A549 (cell line): ENCODE measurements at places on chromosomes 2 and 18.

DNA sequence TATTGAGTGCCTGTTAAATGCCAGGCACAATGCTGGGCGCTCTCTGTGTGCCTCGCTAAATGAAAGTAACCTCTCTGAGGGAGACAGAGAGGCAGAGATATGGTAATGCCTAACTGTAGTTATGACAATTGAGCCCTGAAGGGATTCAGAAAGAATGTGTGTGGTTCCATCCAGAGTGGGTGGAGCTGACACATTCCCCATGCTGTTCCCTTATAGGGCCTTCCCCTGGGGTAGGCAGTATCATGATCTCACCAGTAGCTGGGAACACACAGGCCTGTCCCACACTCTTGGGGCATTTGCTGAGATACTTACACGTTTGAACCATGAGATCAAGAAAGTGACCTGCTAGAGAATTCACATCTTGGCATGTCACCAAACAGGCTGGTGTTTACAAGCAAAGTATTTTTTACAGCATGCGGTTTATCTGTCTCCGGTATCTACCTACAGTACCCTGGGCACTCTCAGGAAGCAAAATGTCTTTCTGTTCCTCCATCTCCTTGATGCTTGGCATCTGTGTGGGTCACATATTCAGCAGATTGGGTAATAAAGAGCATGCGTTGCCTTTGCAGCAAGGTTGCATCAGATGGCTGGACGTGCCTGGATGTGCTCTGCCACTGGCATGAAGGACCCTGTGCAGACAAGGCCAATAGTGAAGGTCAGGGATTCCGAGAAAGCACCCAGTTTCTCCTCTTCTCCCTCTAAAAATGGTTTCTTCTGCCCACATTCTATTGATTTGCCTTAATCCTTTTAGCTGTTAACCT lies 9.4 kb downstream of the CTIF start:
- no peak for DNase-seq

- DNase-seq, result no peak
Measured at GRCh38 chr2:62136956-62137830, 58.7 kb upstream of the B3GNT2 start.

DNA sequence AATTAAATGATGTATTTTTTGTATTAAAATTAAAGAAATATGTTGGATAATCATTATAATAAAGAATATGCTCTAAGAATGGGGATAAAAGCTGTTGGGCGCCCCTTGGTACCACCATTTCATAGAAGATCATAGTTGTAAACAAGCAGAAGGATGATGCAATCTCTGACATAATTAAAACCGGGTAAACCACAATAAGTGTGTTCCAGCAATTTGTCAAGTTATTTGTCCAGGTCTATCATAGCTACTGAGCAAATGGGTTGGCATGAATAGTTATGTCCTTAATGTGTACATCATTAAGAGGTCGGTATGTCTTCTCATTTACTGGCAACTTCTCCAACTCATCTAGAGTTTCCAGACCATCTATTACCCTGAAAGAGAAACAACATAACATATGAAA lies 6.7 kb upstream of the CLK1 start:
- no peak for DNase-seq

- no peak for DNase-seq
Measured at GRCh38 chr2:224831530-224831929, 115.4 kb upstream of the CCDC195 start.

DNA sequence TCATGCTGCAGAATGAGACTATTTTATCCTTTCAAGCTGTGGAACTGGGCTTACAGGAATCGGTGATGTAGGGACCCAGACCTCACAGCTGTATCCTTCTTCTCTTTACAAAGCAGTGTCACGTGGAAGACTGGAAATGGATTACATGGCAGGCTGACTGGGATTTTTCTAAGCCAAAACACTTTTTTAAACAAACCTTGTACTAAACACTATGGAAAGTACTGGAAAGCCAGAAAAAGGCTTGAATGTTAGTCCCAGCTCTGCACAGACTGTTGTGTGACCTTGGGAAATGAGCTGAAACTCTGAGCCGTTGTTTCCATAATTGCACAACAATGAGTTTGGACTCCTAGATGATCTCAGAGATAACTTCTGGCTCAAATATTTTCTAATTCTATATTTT lies 7.6 kb upstream of the ADAM23 start:
- no peak for DNase-seq

GRCh38 chr18:949724-950631 lies 45.3 kb downstream of the ADCYAP1 start:
- DNase-seq, result no peak

GRCh38 chr2:184743096-184743495 lies 144.8 kb downstream of the ZNF804A start:
- no peak for DNase-seq

GRCh38 chr18:5771343-5771742 lies 124.0 kb downstream of the TMEM200C start:
- DNase-seq, result no peak

DNA sequence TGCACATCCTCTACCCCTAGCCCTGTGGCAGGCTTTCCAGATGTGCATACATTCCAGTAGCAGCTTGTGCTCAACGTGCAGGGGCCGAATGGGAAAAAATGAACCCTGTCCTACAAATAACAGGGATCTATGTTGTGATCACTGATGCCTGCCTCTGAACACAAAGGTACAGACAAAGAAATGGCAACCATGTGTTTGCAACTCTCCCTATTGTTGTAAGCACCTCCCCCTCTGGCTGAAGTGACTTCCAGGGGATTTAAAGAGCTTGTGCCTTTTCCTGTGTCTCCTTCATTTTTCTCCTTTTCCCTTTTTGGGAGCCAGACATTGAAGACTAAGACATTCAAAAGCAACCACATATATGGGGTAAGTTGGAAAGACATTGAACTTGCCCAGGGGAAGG lies 21.6 kb downstream of the ARHGAP25 start:
- no peak for DNase-seq

- DNase-seq, result no peak
Measured at GRCh38 chr2:214066862-214067261, 344.0 kb upstream of the VWC2L start.

- no peak for DNase-seq
Measured at GRCh38 chr2:105786231-105787230, 41.8 kb downstream of the NCK2 start.

- DNase-seq, result no peak
Measured at GRCh38 chr2:129730979-129731378, 248.5 kb upstream of the RAB6C start.

DNA sequence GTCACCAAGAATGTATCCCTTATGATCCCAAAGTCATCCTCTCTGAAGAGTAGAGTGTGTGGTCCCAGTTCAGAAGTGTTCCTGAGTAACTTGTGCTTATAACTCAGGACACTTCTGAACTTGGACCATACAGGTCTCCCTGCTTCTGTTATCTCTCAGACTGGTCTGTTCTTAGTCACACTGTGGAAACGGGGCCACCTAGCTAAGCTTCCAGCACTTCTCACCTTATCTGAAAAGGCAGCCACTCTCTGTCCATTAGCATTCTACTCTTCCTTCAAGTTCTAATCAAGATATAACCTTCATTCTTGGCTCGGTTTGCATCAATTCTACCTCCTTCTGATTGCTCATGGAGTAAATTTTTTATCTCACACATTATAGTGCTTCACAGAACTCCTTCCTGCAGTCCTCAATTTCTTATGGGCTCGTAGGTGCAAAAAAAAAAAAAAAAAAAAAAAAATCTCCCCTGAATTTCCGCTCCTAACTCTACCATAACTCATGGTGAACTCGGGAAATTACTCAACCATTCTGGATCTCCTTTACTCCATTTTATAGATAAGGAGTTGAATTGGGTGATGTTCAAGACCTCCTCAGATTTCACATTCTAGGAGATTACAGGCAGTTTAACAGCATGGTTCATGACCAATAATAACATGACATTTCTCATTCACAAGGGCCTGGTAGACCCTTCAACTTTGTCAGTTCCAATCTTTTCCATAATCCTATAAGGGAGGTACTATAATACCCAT lies 108.4 kb downstream of the TACR1 start:
- no peak for DNase-seq

DNA sequence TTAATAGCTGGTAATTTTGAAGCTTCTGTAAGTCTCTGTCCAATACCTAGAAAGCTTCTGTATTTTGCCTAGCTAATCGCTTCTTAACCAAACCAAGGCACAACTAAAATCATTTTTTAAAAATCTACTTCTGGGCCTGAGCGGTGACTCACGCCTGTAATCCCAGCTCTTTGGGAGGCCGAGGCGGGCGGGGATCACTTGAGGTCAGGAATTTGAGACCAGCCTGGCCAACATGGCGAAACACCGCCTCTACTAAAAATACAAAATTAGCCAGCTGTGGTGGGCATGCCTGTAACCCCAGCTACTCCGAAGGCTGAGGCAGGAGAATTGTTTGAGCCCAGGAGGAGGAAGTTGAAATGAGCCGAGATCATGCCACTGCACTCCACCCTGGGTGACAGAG lies 148.6 kb upstream of the FIGN start:
- no peak for DNase-seq

DNA sequence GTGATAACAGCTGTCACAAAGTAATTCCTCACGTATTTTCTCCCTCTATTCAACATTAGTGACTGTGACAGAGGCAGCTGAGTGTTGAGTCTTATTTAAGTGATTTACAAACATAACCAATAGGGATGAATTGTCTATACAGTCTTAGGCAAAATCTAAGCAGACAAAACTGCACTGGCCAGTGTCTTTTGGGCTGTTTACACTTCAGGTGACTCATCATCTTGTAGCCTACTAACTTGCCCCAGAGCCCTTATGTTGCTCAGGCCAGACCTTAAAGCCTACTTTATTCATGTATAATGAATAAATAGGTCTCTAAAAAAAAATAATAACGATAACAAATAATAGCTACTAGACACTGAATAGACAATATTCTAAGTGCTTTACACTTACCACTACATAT lies 17.2 kb downstream of the THOC1 start:
- no peak for DNase-seq

DNA sequence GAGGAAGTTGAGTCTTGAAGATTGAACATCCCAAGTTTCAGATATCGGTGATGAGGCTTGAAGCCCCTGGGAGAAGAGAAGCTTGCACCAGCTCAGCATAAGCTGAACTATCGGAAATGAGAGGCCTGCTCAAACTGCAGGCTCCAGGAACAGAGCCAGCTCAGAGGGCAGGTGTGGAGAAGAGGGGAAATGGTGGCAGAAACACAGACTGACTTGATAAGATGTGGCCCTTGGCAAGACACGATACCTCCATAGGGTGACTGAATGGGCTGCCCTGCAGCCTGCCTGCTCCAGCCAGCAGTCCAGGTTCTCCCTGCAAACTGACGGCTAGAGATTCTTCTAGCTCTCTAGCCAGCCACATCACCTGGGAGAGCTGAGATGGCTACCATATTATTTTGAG lies 86.6 kb downstream of the MYT1L start:
- DNase-seq, result no peak

DNA sequence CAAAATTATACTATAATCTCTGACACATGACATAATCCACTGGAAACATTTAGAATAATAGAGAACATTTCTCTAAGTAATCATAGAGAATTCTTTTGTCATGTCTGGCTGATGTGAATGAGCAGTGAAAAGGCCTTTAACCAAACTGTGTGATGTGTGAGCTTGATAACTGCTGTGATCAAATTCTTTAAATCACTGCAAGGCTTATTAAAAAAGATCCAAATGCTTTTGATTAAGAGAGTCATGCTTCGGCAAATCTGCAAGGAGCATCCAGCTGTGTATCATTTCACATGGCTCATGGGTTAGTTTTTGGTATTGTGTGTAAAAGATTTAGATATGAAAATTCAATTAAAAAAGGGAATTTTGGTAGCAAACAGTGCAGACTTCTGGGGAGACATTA lies 58.6 kb upstream of the TFPI start:
- DNase-seq, result no peak

- no peak for DNase-seq
Measured at GRCh38 chr2:167140767-167141166, 252.5 kb downstream of the XIRP2 start.

- no peak for DNase-seq
Measured at GRCh38 chr18:73352546-73352945, 484.8 kb upstream of the NETO1 start.

- DNase-seq, result no peak
Measured at GRCh38 chr2:47426786-47427185, 23.8 kb downstream of the MSH2 start.

GRCh38 chr18:76503649-76504386 lies 8.8 kb upstream of the ZNF516 start:
- no peak for DNase-seq

GRCh38 chr18:78740876-78741275 lies 238.7 kb upstream of the SALL3 start:
- no peak for DNase-seq

DNA sequence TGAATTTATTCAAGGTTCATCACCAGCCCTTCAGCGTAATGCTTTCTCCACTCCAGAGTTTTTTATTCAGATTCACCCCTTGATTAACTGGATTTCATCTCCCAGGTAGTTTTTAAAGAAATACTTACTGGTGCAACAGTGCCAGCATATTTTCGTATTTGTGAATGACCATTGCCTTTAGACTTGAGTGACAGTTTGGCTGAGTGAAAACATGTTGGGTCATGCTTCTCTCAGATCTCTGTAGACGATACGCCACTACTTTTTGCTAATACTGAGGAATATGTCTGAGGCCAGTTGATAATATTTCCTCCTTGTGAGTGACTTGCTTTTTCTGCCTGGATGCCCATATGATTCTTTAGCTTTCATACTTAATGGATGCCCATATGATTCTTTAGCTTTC lies 51.5 kb downstream of the CYP26B1 start:
- DNase-seq, result no peak

GRCh38 chr2:100494712-100495111 lies 24.4 kb downstream of the NMS start:
- DNase-seq, result no peak

DNA sequence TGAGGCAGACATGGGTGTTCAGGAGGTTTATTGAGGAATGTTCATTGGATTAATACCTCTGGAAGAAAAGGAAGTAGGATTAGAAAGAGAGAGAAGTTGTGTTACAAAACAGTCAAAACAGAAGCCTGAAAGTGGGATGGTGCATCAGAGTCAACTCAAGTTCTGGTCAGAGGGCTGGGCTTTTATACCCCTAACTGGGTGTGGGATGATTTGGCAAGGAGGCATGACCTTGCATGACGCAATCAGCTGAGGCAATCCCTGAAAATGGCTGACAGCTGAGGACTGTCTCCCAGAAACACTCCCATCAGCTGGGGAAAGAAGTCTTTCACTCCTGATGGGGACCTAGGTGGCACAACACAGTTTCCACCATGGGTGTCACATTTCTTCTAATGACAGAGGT lies 818.2 kb downstream of the SATB2 start:
- DNase-seq, result no peak
